ENCODE measurements at places on chromosomes 3 and 15.

DNA sequence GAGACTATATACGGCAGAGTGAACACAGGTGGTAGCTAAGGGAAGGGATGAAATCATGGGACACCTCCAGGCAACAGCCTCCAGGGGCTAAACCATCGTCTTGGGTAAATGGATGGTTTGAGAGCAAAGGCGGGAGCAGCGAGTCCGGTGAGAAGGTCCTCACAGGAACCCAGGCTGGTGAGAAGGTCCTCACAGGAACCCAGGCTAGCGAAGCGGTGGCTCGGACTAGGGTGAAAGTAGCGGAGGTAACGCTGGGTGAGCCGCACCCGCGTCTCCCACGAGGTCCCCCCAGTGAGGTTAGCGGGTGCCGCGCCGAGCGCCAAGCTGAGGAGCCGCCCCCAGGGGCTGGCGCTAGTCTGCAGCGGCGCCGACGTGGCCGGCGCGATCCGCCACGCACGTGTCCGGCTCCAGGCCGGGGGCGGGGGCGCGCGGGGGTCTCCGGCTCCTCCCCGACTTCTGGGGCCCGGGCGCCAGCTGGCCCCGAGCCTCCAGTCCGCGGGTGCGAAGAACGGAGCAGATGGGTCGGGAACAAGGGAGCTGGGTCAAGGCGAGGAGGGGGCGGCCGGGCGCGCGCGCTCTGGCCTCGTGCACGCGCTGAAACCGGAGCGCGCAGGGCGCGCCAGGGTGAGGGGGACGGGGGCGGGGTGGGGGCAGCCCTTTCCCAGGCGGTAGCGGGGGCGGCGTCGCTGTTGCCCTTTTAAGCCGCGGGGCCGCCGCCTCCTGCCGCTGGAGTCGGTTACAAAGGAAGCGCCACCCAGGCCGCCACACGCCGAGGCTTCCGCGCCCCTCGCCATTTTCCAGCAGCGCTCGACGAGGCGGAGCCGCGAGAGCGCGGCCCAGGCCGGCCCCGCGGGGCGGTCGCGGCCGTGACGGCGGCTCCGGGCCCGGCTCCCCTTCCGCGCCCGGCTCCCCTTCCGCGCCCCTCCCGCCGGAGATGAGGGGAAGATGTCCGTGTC is at the start of gene UBE2Q2:
UBE2Q2 (plus strand) TSS at position 726 of the 956 bp plus-strand sequence; CDS start at position 946, 220 bp downstream.
- DNase-seq: peak; percentile 74

DNA sequence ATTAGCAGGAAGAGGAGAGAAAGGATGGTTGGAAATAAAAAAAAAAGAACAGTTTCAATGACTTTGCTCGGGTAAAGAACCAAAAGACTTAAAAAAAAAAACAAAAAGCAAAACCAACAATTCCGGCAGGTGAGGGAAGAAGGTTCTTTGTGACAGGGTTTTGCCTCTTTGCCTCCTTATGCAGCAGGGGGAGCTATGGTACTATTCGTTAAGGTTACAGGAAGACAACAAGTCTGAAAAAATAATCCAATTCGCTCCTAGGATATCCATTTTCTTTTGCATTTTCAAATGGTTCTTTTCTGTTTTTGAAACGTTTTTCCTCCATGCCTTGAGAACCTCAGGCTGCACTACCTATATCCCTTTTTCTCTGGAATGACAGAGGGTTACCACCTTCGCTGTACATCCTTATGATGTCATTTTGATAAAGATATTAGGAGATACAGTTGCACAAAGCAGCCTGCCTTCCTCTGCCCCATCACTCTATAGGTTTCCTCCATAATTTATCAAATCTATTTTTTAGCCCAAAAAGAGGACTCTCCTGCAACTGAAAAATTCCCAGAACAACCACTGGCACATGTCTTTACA is 55.0 kb downstream of the CFAP20DC start:
- peak; percentile 85 for DNase-seq

DNA sequence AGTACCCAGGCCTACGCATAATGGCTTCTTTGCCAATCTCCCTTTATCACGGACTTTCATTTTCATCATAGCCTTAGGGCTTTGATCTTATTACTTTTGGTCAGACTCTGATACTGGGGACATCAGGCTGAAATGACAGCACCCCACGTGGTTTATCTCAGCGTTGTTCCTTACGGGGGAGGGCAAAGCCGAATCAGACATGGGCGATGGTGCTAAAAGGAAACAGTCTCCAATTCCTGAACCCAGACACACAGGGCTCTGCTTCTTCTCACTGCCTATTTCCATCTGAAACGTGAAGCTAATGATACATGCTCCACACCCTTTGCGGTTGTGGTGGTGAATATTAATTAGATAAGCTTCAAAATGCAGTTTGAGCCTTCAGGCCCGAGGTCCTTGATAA is 59.4 kb upstream of the CD47 start:
- no peak for DNase-seq

DNA sequence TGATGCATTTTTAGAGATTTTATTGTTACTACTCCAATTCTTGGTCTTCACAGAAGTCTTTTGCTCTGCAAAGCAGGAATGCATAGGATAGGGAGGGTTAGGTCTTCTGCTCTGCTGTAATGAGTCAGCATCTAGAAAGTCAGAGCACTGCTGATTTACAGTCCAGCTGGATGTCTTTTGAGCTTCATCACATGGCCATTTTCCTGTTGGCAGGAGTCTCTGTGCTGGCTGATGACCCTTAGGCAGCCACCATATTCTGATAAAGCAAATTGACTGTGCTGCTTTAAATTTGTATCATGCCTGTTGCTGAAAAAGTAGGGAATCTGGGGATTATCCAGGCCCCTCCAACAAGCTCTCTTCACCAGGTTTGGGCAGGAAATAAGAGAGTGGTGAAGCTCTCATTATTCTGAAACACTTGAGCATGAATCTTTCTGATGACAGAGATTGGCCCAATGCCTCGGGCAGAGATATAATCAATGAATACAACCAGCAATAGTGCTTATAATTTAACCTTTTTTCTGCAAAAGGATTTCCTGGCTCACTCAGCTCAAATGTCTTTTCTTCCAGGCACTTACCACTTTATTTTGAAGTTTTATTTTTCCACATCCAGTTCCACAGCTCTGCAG is 9.7 kb upstream of the CRBN start:
- no peak for DNase-seq

All from cardiac fibroblast (primary cell).